ENCODE measurements at places on chromosomes 1 and 21.

DNA sequence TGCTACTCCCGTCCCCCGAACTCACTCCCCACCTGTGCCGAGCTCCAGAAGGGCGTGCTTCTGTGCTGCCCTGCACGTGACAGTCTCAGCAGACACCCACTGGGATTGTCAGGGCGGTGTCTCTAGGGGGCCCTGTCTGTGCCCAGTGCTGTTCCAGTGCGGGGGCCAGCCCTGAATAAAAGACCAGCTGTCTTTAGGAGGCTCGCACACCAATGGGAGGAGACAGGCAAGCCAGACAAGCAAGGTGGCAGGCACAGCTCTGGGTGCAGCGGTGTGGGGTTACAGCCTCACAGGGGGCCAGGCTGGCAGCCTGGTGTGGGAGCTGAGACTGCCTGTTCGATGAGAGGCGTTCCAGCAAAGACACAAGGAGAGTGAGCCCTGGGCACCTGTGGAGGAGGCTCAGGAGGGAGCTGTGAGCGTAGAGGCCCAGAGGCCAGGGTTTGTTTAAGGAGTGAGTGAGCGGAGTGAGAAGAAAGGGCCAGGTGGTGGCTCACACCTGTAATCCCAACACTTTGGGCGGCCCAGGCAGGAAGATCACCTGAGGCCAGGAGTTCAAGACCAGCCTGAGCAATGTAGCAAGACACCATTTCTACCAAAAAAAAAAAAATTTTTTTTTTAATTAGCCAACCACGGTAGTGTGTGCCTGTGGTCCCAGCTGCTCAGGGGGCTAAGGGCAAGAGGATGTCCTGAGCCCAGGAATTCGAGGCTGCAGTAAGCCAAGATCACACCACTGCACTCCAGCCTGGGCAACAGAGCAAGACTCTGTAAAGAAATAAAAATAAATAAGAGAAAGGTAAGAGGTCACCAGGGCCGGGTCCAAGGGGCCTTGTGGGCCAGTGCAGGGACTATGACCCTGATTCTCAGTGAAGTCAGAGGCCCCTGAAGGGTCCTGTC, 48.2 kb upstream of the ARHGEF16 start:
- peak; percentile 66 for DNase-seq

DNA sequence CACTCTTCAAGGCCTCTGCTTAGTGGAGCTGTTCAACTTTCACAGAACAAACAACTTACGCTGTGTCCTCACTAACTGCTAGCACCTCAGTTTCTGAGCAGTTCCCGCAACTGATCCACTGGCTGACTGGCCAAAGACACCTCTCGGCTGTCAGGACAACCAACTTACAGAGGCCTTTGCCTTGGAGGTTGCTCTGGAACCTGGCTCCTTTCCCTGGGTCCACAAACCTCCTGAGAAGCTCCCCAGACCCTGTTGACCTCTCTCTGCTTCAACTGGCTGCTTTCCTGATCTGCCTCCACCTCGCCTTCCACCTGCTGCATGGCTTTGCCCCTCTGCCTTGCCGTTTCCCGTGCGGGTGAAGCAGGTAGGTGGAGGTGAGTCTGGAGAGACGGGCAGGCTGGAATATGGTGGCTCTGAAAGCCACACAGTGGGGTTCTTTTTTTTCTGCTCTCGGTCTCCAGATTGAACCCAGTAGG, 13.0 kb downstream of the BTBD19 start:
- DNase-seq, result no peak

DNA sequence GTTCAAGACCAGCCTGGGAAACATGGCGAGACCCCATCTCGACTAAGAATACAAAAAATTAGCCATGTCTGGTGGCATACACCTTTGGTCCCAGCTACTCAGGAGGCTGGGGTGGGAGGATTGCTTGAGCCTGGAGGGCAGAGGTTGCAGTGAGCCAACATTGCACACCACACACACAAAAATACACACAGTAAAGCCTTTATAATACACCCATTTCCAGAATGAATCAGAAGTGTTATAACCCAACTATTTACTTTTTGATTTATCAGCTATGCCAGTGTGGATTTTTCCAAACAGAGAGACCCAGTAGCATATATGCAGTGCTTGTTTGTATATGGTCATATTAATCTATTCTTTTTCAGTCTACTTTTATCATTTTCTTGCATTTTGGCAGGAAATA, 200.1 kb downstream of the ZP4 start:
- no peak for DNase-seq

DNA sequence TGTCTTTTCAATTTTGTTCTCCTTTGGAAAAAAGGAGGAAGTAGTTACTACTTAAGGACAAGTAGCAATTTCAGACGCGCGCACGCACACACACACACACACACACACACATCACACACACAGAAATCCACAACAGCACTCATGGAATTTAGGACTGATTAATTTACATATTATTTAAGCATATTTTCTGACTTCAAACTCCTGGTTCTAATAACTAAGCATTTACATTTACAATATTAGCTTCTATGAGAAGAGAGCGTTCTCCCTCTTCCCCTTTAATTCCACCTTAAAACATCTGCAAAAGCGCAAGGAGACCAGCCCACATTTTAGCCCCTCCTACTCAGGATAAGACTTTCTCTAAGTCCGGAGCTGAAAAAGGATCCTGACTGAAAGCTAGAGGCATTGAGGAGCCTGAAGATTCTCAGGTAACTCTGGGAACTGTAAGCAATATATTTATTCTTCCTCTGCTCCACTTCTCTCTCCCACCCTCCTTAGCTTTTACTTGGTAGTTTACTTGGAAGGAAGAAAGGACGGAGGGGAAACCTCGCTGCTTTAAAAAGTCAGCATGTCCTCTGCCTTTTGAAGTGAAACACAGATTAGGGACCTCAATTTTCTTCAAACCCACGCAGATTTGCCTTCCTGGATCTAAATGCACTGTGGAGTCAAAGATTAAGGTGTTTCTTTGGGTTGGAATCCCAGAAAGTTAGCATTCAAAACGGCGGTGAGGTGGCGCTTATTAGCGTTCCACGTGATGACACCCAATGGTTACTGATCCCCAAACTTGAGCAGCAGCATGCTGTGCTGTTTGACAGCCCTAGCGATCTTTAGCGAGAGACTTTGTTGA, at the start of gene PLA2G4A:
Gene PLA2G4A, plus strand, starts transcription at position 339 of the 844 bp plus-strand sequence. CDS start 25,406 bp downstream, outside the sequence.
- DNase-seq, result no peak

GRCh38 chr1:41868241-41868998, 50.3 kb downstream of the HIVEP3 start:
- no peak for DNase-seq

DNA sequence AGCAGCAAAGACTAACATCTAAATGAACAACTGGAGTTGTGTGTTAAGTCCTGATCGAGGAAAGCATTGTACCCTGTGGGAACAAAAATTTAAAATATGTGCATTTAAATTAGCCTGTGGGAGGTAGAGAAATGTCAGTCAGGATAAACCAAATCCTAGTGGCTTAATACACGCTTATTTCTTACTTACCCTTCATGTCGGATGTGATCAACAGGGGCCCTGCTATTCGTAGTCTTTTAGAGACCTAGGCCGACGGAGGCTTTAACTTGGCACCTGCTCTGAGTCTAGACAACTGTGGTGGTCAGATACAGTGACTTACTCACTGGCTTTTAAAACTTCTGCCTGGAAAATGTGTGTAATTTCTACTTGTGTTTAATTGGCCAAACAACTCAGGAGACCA, 10.2 kb downstream of the GSTM3 start:
- no peak for DNase-seq

GRCh38 chr1:209670441-209671082, 4.7 kb upstream of the G0S2 start:
- no peak for DNase-seq

DNA sequence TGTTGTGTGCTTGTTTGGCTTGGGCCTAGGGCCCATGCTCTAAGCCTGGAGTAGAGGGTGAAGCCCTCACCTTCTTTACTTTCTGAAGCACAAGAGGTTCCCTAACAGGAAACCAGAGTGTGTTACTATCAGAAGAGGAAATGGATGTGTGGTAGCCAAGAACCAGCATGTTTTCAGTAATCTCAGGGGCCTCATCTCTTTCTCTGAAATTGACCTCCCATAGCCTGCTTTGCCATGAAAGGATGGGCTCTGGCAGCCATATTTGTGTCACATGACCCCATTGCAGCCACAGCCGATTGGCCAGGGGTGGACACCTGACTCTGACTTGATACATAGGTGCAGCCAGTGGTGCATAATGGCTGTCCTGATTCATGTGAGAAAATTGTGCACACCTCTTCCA, 18.6 kb downstream of the A3GALT2 start:
- DNase-seq, result no peak

DNA sequence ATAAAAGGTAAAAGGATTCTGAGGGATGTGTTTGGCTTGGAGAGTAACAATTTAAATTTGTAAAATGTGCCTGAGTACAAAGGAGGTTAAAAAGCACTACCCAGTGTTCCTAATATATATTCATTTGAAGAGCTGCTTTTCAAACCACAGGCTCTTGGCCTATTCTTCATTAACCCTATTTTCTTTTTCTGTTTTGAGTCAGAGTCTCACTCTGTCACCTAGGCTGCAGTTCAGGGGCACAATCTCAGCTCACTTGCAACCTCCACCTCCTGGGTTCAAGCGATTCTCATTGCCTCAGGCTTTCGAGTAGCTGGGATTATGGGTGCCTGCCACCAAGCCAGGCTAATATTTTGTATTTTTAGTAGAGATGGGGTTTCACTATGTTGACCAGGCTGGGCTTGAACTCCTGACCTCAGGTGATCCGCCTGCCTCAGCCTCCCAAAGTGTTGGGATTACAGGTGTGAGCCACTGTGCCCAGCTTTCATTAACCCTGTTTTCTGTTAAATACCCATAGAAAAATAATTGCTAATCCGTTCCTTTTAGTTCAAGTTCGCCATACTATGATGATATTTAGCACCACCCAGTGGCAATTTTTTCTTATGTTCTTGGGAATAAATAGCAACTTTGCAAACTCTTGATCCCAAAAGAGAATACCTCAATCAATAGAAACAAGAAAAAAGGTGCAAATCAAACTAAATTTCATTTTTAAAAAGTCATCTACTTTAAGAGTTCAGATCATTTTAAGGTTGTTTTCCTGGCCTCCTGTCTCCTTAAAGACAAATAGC, 30.5 kb downstream of the ZBTB8OS start:
- no peak for DNase-seq

DNA sequence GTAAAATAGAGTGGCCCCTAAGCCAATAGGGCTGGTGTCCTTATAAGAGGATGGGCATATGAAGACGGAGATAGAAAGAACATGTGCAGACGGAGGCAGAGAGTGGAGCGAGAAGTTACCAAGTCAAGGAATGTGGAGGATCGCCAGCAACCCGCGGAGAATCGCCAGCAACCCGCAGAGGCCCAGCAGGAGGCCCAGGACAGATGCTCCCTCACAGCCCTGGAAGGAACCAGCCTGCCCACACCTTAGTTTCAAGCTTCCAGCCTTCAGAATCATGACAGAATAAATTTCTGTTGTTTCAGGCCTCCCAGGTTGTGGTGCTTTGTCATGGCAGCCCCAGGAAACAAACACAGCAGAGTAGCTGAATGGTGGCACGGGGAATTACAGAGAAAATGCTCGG, 9.6 kb downstream of the CLDN14 start:
- DNase-seq, result no peak

DNA sequence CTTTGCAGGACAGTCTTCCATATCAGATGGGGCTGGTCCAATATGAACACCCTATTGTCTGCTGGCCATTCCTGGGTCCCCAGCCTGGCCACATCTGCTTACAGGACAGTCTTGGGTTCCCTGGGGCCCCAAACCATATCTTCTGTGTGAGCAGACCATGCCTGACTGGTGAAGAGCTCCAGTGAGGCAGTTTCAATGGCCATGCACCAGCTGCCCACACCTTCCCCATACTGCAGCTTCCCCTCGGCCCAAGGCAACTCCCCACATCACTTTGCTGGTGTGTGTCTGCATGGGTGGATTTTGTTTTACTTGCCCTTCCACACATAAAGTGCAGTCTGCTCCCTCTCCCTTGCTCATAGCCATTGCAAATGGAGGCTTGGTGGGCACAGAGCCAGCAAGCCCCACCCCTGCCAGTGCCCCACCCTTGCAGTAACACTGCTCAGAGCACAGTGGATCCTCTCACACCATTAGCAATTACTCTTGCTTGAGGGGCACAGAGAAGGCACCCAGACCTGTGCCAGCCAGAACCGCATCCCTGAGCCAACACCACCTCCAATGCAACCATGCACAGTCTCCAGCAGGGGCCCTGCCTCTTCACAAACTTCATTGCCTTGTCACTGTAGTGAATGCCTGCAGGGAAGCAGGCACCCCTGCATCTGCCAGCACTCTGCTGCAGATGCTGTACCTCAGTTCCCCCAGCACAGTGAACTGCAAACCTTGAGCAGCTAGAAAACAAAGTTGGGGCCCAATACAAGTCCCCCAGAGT, 474.5 kb upstream of the BEND5 start:
- DNase-seq, result no peak

- DNase-seq, result no peak
Measured at GRCh38 chr1:203539831-203540546, 46.0 kb downstream of the OPTC start.

GRCh38 chr1:54499097-54499359, 49.0 kb upstream of the ACOT11 start:
- DNase-seq, result no peak

GRCh38 chr1:224289396-224289795, 40.6 kb downstream of the NVL start:
- no peak for DNase-seq

DNA sequence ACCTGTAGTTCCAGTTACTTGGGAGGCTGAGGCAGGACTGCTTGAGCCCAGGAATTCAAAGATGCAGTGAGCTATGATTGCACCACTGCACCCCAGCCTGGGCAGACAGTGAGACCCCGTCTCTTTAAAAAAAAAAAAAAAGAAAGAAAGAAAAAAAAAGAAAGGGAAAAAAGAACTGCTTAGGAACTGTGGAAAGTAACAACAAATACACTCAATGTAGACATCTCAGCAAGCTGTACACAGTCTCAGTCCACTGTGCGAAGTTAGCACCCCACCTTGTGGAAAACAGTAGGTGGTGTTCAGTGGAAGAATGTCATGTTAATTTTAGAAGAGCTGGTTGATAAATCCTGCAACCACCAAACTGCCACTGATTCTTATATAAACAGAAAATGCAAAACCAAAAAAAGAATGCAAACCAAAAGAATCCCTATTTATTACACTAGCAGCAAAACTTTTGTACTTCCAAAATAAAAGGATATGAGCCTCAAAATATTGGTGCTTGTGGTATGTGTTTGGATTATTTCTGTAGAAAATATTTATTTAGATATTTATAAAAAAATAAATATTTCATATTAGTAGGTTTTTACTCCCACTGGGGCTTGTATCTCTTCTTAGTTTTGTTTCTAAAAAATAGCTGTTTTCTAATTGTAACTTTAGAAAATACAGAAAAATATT, 31.1 kb downstream of the ALG14 start:
- DNase-seq, result peak; percentile 79

GRCh38 chr21:32173121-32173724, 105.6 kb downstream of the MIS18A start:
- DNase-seq, result no peak

- no peak for DNase-seq
Measured at GRCh38 chr1:25009671-25010262, 79.7 kb upstream of the RUNX3 start.

- DNase-seq, result no peak
Measured at GRCh38 chr1:33029921-33030320, 6.8 kb downstream of the AK2 start.

- no peak for DNase-seq
Measured at GRCh38 chr1:62263006-62263813, 56.0 kb downstream of the KANK4 start.

Data from DMS153 (cell line).